LNCaP clone FGC (cell line): ENCODE measurements at places on chromosomes 1 and 21.

DNA sequence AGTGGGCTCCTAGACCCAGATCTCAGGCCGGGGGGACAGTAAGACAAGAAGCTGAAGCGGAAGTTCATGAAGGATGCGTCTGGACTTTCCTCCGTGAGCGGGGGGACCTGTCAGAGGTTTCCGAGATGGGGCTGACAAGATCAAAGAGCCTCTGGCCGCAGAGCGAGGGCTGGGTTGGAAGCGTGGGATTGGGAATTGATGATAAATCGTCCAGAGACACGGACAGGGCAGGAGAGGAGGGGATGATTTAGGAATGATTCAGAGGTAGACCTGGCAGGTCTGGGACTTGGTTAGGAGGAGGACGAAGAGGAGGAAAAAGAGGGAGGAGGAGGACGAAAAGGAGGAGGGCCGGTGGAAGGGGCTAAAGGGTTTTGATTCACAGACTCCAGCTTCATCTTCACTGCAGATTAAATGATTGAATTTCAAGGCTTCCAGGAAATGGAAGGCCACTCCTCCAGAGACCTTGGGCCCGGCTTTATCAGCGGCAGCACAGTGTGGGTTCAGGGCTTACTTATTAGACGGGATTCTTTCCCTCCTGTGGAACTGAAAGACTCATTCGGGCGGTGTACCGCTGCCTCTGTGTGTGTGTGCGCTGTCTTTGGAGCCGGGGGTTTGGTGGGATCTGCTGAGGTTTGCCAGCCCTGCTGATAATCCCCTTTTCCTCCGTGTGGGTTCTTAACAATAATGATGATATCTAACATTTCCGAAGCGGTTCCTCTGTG, 85.7 kb upstream of the SLC45A1 start:
- no peak for DNase-seq

DNA sequence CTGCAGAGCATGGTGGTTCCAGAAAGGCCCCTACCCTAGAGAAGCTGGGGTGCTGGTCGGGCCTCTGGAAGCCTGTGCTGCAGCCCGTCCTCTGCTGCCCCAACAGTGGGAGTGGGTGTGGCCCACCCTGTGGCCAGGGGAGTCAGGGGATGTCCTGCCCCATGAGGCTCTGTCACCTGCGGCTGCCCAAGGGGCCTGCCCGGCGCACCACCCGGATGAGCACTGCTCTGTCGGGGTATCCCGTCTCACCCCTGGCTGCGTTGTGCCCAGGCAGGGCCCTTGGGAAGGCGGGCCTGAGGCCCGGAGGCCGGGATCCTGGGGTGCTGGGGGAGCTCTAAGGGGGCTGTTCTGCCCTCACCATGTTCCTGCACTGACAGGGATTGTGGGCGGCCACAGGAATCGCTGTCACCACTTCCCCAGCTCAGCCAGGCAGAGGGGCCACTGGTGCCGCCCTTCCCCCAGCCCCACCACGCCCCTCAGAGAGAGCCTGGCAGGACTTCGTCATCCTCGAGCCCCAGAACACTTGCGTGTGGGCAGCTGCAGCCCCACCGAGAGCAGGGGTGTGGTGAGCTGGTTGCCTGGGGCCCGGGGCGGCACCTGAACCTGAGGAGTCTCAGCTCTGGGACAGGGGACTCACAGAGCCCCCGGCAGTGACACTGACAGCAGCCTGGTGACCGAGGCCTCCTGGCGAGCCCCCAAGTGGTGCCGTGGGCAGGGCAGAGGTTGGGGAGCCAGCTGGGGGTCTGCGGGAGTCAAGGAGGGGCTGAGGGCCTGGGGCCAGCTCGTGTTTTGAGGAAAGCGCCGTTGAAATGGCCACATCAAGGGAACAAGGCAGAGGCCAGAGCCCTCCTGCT, 20.2 kb downstream of the PANK4 start:
- DNase-seq, result no peak

GRCh38 chr1:26583646-26584485, 54.3 kb downstream of the RPS6KA1 start:
- no peak for DNase-seq

DNA sequence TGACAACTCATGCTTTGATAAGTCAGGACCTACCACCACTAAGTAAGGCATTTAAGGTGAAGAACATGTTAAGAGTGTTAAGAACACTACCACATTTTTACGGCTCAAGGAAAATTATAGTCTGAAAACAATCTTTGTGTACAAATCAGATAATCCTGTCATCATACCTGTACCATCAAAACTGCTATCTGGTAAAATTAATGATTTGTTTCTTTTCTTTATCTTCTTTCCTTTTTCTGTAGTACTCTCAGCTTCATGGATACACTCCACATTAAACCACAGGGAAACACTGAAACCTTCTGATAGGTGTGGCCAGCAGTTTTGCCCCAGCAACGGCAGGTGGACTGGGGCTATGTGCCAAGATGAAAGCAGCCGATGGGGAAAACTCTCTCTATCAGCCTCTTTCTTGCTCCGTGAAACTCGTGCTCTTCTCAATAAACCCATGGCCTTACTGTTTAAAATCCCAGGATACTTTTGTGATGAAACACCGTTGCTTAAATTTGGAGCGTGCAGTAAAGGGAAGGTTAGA, 75.1 kb downstream of the LYST start:
- DNase-seq, result no peak

DNA sequence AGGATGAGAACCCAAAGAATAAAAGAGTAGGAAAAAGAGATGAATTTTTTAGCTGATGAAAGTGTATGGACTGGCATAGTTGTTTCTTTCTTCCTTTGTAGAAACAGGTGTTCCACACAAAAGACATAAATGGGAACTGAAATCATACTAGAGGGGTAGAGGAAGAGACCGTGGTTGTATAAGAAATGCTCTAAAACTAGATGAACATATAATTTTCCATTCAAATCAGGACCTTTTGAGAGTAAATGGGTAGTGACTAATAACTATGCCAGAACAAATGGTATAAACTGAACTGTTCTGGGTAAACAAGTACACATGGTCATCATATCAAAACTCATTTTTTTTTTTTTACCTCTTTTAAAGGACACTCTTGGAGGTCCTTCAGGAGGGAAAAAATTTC, 344.2 kb downstream of the VAV3 start:
- DNase-seq, result no peak

DNA sequence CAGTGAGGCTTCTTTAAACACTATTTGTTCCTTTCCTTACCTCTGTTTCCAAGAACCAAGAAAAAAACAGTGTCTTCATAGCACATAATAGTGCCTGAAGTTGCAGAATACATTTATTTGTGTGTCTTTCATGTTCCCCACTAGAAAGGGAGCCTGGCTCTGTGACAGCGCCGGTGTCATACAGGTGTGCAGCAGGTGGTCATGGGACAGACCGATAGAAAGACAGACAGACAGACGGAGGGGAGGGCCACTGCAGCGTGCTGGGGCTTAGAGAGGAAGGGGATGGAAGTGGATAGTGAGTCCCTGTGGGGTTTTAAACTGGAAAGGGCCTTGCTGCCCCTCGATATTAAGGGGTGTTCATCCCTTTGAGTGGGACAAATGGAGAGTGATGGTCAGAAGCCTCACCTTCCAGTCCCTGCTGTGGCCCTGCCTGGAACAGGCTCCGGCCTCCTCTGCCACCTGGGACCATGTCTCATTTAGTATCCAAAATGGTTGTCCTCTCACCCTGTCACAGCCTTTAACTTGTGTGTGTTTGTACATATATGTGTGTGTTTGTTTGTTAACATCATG, 152.9 kb downstream of the PGBD5 start:
- DNase-seq, result no peak
